NCI-H460 (cell line): ENCODE measurements at places on chromosomes 12 and 14.

DNA sequence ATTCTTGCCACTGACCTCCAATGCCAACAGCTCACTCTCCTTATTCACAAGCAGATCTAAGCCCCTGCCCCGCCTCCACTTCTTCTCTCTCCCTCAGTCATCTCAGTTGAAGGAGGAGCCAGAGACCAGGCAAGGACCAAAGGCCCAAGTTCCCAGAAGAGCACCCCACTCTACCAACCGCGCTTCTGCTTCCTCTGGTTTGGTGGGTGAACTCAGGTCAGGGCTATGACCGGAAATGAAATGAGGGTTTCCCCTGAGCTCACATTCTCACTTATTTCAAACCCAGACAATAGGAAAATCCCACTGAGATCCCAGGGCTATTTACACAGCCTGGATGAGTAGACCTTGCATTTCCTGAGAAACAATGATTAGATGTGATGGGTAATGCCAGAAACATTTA, 9.9 kb downstream of the DPF3 start:
- no peak for DNase-seq

- no peak for DNase-seq
Observed at GRCh38 chr14:86999036-86999435, 993.9 kb downstream of the GALC start.

DNA sequence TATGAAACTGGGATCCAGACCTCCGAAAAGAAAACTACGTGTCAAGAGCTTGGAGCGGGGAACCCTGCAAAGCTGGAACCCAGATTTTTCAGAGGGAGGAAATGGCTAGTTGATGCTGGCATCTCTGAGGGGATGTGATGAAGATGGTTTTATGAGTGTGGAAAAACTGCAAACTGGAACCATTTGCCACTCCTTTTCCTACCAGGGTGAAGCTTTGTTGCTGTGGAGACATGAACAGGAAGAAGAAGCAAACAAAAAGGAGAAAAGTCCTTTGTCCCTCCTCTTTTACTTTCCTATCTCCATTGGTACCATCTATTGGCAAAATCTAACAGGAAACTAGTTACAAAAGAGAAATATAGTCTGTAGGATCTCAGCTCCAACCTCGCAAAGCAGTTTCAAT, 39.2 kb downstream of the CDK17 start:
- DNase-seq = no peak

DNA sequence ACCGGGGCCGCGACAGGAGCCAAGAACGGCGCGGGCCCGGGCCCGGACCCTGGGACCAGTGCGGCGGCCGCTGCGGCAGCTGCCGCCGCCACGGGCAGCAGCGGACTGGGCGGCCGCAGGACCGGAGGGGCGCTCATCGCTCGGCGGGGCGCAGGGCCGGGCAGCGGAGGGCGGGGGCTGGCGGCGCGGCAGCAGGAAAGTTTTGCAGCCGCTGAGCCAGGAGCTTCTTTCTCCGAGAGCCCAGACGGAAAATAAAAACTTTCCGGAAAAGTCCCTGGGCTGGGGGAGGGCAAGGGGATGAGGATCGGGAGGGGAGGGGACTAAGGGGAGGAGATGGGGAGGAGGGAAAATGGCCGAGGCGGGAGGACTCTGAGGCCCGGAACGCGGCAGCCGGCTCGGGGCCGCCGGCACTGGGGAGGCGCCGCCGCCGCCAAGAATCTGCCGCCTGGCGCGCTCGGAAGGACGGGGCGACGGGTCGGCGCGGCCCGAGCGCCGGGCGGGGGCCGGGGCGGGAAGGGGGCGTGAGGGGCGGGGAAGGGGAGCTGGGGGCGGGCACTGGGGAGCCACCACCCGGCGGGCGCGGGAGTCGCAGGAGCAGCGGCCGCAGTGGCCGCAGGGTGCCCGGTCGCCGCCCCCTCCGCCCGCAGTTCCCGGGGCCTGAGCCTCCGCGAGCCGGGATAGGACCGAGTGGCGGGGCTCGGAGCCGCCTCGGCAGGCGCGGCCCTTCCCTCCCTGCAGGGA, at the start of gene PRKD1:
PRKD1 (minus strand) TSS at position 472 of the 741 bp plus-strand sequence.
- DNase-seq = peak; percentile 49

DNA sequence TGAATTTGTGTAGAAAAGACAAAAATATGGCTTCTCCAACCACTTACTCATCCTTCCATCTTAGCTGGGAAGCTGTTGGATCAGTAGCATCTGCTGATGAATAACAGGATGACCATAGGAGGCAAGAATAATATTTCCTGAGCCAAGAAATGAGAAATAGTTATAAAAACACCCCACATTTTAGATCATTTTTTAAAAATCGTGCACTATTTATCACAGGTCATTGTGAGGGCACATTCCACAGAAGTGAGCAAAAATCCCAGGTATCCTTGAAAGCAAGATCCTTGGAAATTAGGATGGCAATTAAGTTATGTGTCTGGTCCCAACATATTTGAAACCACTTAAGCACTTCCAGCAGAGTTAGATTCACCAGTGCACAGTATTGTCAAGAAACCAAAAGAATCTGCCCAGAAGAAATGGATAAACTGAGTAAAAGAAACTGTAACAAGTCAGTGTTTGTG, 8.4 kb downstream of the FAR2 start:
- no peak for DNase-seq

GRCh38 chr12:111368291-111368787, 556 bp downstream of the PHETA1 start:
- no peak for DNase-seq

DNA sequence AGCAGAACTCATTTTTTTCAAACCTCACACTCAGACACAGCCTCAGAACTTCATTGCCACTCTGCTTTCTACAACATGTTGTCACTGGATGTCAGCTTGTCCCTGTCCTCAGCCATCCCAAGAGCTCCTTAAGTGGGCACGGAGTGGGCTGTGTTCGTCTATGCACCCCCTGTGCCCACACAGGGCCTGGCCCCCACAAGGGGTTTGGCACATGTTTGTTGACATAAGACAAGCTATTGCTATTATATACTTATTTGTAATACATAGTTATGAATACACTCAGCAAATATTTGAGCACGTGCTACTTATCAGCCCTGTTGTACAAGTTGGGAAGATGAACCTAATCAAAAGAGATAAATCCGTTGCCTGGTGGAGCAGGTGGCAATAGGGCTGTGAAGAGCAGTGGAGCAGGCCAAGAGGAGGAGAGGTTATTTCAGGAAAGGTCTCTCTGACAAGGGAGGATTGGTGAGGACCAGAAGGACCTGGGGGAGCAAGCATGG, 4.3 kb upstream of the BDKRB1 start:
- no peak for DNase-seq

GRCh38 chr12:5492562-5492961, 60.7 kb downstream of the NTF3 start:
- no peak for DNase-seq

- no peak for DNase-seq
Observed at GRCh38 chr14:75454963-75455546, 27.2 kb downstream of the JDP2 start.

- no peak for DNase-seq
Observed at GRCh38 chr14:104205781-104206180, 67.4 kb downstream of the KIF26A start.

DNA sequence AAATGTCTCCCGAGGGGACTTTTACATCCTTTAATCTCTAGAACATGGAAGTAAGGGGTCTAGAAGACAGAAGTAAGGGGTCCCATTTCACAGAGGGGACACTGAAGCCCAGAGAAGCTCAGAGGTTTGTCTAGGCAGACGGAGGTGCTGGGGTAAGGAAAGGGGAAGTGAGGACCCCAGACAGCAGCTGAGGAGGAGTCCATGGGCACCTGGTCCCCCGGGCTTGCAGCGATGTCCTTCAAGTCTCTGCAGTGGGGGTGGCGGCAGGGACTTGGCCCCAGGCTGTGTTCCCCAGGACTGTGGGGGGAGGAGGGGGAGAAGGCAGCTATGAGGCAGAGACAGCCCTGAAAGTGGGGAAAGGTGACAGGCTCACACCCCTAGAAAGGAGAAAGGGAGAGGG, 30.7 kb downstream of the DTX1 start:
- no peak for DNase-seq

DNA sequence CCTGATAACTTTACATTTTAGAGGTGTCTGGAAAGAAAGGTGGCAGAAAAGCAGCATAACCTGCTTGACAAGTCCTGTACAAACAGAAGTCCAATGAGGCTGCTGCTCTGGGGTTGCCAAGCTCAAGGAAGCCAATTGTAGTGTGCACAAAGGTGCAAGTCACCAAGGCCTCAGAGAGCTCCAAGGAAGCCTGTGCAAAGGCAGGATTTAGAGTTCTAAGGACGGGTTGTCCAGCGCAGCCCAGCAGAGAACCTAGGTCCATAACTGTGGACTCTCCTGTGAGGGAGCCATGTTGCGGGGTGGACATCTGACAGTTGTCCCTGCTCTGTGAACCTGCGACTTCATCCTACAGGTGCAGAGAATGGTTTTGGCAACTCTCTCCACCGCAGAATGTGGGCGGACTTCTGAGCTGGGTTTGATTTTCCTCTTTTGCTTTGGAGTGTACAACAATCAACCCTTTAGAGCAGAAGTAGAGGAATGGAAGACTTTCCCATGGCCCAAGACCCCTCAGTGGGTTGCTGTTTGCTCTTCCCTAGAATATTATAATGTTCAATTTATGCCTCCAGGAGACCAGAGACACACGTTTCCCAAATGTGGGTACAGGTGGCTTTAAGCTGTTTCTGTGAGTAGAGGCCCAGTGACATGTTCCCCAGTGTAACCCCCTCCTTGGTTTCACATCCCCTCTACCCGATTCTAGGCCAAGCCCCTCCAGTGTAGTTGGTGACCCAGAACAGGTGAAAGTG, 81.0 kb downstream of the ETV6 start:
- no peak for DNase-seq

GRCh38 chr12:98106031-98106683, 409.2 kb upstream of the TMPO start:
- DNase-seq = no peak

GRCh38 chr14:58942516-58942915, 246.0 kb upstream of the DAAM1 start:
- no peak for DNase-seq

GRCh38 chr12:52226446-52226845, 6.6 kb upstream of the KRT7 start:
- no peak for DNase-seq

DNA sequence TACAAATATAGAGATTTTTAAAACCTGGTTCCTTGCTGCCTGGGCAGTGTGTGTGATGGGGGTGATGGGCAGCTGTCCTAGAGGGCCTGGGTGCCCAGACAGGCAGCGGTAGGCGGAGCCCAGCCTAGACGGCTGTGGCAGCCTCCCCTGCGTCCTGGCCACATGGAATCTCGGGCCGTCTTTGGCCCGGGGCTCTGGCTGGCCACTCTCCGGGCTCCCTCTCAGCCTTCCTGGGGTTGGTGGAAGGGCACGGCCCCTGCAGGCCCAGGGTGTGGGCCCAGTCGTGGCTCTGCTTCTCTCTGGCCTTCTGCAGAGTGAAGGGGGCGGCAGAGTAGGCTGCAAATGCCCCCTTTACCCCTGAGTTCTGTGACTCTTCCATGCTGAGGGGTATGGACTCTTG, 2.3 kb downstream of the LRTM2 start:
- DNase-seq = no peak

DNA sequence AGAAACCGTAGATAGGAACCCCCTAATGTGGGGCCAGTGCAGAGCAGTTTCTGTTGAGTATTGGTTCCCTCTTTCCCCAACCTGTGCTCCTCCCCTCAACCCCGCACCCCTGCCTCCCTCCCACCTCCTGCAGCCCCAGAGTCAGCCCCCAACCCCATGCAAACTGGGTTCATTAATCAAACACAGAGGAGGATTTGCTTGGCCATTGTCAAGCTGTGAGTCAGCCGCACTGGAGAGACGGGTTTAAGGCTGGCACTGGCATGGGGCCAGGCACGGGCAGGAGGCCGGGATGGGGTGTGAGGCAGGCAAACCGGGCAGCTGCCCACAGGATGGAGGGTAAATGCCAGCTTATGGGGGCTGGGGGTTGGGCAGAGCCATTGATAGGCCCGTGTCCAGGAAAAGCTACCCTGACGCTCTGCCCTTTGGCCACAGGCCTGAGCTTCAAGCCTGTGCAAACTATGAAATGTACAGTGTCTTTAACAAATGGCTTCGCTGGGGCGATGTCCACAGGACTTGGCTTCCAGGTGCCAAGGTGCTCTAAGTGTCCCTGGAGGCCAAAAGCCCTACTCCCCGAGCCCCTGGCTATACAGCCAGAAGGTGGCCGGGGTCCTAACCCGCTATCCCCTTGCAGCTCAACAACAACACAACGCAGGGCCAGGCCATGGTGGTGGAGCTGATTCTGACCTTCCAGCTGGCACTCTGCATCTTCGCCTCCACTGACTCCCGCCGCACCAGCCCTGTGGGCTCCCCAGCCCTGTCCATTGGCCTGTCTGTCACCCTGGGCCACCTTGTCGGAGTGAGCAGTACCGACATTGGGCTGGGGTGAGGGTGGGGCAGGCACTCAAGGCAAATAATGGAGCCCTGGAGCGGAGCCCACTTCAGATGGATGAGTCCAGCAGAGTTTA, 1.4 kb downstream of the AQP5 start:
- peak; percentile 36 for DNase-seq

DNA sequence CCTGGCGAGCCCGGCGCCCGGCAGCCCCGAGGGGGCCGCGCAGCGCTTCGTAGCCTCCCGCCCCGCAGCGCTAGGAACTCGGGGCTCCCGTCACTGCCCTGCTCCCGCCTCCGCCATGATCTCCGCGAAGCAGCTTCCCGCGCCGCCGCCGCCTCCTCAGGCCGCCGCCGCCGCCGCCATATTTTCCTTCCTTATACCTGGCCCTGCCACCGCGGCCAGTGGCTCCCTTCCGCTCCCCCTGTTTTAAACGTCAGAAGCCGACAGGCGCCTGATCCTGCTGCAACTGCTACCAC, 286 bp downstream of the PPP4R3A start:
- DNase-seq = no peak

DNA sequence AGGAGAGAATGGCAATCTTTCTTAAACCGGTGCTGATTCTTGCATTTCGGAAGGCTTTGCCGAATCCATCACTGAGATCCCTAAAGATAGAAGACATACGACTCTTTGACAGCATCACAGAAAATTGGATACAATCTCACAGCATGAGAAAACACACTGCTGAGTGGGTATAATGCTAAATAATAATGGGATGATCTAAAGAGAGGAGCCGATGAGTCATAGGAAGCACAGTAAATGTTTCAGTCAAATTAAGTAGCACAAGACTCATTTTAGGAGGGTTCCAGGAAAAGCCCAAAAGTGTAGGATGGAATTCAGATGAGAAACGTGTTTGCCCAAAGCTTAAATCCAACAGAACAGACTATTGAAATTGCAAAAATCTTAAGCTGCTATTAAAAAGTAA, 81.7 kb downstream of the CPNE8 start:
- no peak for DNase-seq

GRCh38 chr12:122869207-122869973, 26.5 kb downstream of the VPS37B start:
- DNase-seq = no peak

GRCh38 chr12:58171914-58172313, 230.5 kb downstream of the ATP23 start:
- no peak for DNase-seq

GRCh38 chr14:104968153-104968527, 10.0 kb downstream of the AHNAK2 start:
- DNase-seq = no peak

- DNase-seq = no peak
Observed at GRCh38 chr12:33671676-33672075, 232.1 kb upstream of the SYT10 start.
